KG1 (cell line): ENCODE measurements at places on chromosomes 6 and 20.
A peak's percentile ranks its signal among the peaks of the same experiment; 100 is the strongest.

DNA sequence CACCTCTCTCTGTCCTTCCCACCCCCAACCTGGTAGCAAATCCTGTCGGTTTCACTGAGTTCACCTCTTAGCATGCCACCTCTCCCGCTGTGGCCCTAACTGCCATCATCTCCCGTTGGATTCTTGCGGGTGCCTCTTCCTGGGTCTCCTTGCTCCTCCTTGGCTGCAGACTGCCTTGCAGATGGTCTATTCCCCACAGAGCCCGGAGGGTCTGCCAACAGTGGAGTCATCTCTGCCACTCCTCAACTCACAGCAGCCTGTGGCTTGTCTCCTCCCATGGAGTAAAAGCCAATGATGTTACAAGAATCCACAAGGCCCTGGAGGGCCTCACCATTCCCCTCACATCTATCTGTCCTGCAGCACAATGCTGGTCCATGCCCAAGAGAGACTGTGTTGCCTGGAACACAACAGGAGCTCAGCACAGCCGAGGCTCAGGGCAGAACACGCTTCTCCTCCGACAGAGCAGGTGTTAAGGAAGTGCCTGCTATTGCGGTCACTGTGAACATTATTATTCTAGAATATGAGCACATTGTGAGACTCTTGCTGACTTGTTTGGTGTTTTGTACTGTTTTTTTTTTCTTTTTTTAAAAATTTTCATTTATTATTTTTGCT lies 241.8 kb upstream of the SULF2 start:
- DNase-seq = no peak

DNA sequence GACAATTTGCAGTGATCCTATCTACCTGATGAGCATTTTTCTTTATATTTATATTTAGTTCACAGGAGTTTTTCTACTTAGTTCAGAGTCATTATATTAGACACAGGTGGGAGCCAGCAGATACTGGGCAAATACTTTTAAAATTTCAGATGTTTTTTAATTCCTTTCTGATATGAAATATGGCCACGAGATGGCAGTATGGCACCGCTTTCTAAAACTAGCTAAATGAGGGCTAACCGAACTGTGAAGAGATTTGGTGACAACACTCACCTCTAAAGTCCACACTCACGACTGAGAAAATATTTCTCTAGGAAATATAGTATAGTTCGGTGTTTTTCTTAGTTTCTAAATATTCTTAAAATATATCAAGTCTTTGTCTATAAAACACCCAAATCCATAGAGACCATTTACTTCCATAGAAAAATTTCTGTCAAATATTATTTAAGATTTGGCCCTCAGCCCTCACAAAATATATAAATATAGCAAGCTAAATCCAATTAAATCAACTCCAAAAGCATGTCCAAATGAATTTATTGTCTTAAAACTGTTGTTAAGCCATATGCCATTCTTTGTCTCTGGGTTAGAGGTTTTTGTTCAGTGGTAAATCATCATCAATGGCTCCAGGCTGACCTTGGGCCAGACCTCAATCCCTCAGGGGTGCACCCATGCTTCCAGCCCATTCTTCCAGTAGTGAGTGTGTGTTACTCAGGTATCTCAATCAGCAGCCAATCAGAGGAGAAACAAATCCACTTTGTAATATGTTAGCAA lies 63.6 kb downstream of the HUS1B start:
- DNase-seq = peak; percentile 7

DNA sequence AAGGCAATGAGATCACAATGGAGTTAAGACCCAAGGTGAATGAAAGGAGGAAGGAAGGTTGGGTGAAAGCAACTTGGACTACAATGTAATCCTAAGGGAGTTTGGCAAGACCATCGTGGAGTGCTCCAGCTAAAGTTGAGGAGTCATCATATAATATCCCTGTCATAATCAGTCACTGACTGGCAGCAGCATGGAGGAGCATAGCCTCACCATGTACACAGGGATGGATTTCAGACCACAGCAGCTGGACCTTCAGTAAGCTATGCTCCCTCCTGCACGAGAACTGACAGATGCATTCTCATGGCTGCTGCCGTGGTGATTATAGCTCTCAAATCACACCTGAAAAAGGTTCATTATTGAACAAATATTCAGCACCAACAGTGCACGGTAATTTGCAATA lies 43.0 kb downstream of the GOPC start:
- no peak for DNase-seq

DNA sequence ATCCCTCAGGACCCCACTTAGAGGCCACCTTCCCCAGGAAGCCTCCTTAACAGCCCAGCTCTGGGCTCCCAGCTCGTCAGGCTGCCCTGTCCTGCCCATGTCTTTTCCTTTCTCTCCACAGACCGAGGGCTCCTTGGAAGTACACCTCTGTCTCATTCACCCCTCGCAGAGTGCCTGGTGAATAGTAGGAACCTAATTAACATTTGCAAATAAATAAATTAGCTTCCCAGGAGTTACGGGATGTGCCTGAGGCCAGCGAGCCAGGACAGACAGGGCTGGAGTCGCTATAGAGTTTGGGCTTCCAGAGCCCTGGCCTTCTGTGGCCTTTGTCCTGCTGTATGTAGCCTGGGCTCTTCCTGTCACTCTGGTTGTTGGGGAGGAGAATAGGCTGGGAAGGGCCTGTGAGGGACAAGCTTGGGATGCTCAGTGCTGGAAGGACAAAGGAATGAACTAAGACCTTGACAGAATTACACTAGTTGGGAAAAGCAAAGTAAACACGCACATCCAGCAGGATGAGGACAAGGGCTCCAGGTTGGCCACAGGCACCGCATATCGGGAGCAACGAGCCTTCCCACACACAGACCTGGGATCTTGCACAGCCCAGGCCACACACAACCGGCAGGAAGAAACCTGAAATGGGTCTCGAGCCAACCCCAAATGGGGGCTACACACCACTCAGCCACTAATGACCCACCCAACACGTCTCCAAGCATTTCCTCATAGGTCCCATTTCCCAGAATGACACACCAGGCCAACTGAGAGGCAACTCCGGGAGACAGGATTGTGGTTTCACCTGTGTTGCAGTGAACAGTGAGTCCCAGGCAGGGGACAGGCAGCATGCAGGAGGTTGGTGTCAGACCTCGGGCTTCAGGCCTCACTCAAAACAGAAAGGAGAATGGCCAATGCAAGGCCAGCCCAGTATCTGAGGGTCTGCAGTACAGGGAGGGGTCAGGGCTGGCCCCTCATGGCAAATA lies 9.7 kb downstream of the MAP1LC3A start:
- no peak for DNase-seq

- no peak for DNase-seq
Measured at GRCh38 chr20:48845721-48846306, 18.0 kb upstream of the PREX1 start.

GRCh38 chr6:91299544-91300491 lies 712.9 kb upstream of the MAP3K7 start:
- no peak for DNase-seq

DNA sequence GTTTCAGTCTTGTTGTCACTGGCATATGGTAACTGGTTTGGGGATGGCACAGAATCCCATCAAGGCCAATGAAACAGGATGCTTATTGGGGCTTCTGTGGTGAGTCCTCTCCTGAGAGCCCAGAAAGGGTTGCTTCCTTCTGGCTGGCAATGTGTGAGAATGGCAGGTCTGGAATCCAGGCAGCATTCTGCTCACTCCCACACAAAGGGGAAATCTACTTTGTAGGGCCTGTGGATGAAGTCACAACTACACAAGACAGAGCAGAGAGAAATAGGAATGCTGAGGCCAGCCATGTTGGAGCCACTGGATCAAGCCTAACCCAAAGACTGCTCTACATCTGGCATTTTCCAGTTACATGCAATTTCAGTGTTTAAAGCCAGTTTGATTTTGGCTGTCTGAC lies 15.7 kb downstream of the PLAGL2 start:
- no peak for DNase-seq

GRCh38 chr6:10386756-10387654 lies 27.9 kb downstream of the TFAP2A start:
- no peak for DNase-seq

DNA sequence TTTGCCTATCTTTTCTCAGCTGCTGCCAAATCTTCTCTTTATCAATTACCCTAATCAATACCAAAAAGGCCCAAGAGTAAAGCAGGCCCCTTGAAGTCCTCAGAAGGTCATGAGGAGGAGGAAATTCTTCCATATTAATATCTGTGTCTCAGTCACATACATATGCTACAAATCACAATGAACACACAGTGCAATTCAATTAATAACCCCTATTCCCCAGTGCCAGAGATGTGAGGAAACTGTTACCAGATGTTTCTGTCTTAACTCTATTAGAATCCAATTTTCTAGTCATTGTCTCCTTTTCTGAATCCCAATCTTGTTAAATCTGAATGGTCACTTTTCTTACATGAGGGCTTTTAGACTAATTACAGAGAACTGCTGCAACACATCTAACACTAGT lies 45.9 kb upstream of the SLC2A12 start:
- no peak for DNase-seq

GRCh38 chr6:31171931-31172905 lies 1.7 kb upstream of the POU5F1 start:
- DNase-seq = no peak

DNA sequence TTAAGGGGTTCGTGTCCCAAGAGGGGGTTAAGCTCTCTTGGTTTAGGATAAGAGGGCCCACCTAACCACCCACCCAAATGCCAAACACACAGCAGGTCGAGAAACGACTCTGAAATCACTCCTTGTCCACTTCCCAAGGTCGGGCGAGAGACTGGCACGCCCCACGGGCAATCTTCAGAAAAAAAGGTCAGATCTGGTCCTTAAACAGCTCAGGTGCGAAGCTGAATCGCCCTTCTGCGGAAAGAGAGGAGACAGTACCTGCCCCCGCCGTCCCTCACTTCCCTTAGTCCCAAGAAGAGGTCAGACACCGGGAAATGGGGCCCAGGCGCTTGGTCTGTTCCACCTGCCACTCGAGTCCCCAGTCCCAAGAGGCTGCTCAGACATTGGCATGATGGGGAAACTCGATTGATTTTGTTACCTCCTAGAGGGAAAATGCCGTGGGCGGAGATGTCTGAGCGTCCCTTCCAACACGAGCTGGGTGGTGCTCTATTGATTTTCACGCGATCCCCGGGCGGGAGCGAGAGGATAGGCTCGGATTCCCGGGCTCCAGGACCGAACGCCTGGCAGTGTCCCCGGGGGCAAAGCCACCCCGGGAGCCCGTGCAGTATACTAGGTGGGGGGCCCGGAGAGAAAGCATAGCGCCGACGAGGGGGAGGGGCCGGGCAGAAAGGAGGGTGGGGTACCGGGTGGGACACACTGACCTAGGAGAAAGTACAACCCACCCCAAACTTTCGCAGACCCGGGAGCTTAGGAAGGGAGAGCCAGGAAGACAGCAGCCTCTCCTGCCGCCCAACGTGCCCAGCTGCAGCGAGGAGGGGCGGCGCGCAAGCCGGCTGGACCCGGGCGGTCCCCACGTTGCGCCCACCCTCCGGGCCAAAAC lies 1.1 kb upstream of the SAMD5 start:
- DNase-seq = no peak

DNA sequence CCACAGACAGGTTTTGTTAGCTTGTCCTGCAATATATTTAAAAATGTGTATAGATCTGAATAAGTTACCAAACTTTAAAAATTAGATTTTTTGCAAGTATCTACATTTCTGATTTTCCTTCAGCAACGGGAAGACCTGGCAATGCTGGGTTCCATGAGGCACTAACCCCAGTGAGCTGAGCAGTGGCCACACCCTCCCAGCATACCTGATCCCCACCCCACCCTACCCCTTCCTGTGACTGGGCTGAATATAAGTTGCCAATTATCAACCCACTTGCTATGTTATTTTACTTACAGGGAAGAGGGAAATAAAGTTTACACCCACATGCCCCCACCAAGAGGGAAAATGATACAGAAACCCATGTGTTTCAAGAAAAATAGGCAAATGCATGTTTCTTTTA lies 70.3 kb upstream of the RALGAPA2 start:
- DNase-seq = no peak

DNA sequence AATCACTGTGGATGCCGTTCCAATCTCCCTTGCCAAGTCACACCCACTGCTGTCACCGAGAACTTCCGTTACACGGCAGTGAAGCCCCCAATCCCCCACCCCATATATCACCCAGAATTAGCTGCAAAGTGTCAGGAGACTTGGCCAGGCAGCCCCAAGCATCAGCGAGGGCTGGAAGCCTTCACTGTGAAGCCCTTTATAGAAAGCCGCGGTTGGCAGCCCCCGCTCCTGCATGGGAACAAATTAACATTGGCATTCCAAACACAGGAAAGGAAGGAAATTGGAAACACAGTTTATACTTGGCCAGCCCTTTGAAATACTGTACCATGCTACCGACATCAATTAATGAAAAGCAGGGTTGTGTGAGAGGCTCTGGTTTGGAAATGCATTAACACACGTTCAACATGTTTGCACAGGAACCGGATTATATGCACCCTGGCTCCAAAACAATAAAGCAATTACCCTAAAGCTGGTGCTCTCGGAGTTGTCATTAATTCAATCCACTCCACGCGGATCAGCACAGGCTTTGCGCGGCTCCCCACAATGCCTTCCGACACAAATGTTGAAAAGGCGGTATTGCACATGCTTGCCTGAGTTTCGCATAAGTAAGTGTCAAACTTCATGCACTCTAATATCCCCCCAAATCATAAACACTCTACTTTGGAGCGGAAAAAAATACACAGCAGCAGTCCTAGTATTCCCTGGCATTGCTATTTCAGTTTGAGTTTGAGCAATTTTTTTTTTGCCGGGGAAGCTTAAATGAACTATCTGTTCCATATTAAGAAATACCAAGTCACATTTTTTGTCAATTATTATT lies 7.1 kb downstream of the BMP7 start:
- no peak for DNase-seq

GRCh38 chr6:31083742-31084354 lies 28.5 kb downstream of the C6orf15 start:
- DNase-seq = no peak

DNA sequence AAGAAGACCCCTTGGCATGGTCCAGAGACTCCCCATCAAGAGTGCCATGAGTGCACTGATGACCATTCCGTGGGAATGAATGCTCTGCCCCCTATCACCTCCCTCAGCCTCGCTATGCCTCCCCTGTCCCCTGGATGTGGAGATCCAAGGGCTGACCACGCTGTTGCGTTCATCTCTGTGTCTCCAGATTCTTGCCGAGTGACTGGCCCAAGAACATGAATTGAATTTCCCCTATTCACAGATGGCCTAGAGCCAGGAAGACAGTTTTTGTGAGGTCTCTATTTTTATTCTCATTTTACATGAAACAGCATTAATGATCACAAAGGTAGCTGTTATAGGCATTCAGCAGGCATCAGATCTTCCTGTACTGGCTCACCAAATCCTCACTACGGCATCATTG lies 33.6 kb downstream of the MAFB start:
- DNase-seq = no peak

DNA sequence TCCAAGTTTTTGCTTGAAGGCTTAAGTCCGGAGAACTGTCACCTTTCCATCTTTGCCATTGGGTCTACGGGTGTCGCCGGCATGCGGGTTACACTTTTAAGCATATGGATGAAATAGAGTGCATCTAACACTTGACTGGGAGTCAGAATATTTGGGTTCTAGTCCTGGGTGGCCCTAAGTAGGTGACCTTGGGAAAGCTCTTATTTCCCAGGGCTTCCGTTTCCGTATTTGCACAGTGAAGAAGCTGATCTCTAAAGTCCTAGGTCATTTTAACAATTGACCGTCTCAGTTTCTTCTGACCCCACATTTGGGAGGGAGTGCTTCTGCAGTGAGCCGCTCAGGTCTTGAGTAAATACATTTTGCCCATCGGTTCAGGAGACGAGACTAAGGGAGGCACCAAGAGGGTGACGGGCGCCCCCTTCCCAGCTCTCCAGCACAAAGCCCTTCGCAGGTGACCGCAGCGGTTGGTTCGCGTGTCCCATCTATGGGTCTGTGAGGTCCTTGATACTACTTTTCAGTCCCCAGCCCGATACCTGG lies 651 bp upstream of the BLTP3A start:
- peak; percentile 51 for DNase-seq
